ENCODE measurements at places on chromosomes 4 and X.

GRCh38 chr4:666822-667544 is 7.1 kb downstream of the ATP5ME start:
- DNase-seq, result no peak

GRCh38 chrX:13165266-13166189 is 121.1 kb upstream of the FAM9C start:
- no peak for DNase-seq

DNA sequence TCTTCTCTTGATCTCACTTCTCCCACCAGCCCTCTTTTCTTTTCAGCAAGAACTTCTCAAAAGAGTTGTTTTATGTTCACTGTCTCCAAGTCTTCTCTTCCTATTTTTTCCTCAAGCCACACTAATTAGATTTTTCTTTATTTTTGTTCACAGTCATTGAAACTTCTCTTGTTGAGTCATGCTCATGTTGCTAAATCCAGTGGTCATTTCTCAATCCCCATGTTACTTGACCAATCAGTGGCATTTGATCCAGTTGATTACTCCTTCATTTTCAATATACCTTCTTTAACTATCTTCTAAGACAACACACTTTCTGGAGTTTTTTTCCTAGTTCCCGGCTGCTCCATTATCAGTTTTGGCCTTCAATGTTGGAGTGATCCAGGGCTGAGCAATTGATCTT is 103.1 kb upstream of the LSM6 start:
- no peak for DNase-seq

GRCh38 chr4:52094376-52095145 is 43.5 kb downstream of the SPATA18 start:
- DNase-seq, result no peak

- DNase-seq, result no peak
Observed at GRCh38 chr4:22315628-22316027, 200.2 kb downstream of the ADGRA3 start.

GRCh38 chr4:37627263-37627662 is 58.9 kb downstream of the RELL1 start:
- DNase-seq, result no peak

GRCh38 chr4:45358573-45359506 is 632.5 kb upstream of the GNPDA2 start:
- no peak for DNase-seq

GRCh38 chr4:17884063-17884462 is 73.3 kb downstream of the NCAPG start:
- no peak for DNase-seq

- no peak for DNase-seq
Observed at GRCh38 chr4:22363036-22363435, 152.8 kb downstream of the ADGRA3 start.

- no peak for DNase-seq
Observed at GRCh38 chr4:8534129-8534528, 46.1 kb upstream of the GPR78 start.

- no peak for DNase-seq
Observed at GRCh38 chr4:39146211-39146610, 36.1 kb upstream of the WDR19 start.

DNA sequence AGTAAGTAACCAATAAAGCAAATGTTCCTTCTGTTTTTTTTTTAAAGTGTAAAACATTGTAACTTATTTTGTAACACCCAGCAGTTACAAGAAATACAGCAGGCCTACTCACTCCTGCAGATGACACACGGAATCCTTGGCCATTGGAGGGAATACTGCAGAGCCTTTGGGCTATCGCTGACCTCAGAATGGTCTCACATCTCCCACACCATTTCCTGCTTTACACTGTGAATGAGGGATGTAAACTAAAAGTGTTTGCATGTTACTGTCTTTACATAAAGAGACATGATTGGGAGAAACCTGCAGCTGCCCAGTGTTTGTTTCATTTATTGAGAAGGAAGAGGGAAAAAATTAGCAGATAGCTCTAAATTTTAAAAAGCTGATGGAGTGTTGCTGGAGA is 64.1 kb downstream of the USP46 start:
- no peak for DNase-seq

GRCh38 chrX:131219271-131219670 is 69.8 kb downstream of the IGSF1 start:
- no peak for DNase-seq

DNA sequence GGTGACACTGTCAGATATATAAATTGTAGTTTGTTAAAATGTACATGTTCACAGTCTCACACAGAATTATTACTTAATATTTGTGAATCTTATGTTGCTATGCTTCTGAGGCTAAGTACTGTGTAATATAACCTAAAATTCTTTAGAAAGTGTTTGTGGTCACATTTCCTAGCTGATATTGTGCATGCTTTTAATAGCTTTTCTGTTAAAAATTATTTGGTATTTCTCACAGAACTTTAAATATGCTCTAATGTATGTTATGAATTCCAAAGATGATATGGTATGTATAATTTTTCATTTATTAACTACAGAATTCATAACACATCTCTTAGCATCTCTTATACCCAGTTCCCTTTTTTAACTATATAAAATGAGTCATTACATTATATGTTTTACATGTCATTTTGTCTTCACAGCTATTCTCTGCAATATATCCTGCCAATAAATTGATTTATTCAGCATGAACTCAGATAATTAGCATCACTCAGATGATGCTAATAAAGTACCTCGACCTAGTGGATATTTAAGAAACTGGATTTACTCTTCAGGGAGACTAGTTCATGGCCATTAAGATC is 9.3 kb downstream of the PTPN13 start:
- no peak for DNase-seq

- no peak for DNase-seq
Observed at GRCh38 chr4:139266583-139267257, 13.3 kb downstream of the MGARP start.

GRCh38 chr4:183831026-183831446 is 74.1 kb upstream of the STOX2 start:
- no peak for DNase-seq

GRCh38 chr4:5770051-5770450 is 59.0 kb downstream of the EVC start:
- no peak for DNase-seq

DNA sequence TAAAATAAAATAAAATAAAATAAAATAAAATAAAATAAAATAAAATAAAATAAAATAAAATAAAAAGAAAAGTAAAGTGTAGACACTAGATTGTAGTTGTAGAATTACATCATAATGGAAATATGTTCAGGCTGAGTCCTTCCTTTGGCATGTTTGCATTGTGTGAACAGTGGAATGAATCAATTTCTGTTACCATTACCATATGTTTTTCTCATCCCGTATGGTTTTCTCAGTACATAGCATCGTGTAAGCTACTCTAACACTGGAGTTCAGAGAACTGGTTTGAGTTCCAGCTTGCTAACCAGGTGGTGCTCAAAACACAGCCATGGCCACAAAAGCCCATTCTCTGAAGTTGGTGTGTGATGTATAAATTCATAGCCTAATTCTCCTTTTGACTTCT is 45.9 kb downstream of the USP11 start:
- DNase-seq, result no peak

DNA sequence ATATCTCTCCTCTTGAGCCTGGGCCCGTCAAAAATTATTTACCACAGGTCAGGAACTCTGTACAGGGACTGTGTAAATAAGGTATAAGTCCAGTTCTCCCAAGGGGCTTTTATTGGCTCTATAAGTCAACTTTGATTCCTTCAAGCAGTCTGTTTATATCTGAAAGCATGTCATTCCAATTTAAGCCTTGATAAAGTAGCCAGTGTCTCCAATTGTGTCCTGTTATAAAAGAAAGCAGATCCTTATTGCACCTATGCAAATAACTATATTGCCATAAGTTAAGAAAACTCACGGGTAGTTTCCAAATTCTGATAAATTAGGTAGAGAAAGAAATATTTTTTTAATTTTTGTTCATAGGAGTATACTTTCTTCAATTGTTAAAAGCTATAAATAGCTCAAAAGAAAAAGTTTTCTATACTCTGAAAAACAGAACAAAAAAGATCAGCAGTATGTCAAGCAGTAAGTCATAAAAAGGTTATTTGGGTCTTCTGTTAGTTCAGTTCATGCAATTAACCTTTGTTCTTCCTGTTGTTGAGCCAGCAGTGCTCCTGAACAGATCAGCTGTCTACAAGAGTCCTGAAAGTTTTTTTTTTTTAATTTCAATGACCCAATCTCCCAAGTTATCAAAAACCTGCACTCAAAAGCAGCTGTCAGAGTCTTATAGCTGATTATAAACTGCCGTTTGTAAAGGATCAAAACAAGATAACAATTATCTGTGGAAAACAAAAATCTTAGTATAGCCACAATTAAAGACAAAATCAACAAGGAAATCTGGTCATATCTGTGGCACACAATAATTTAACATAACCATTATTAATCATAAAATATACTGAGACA is 178.4 kb upstream of the GALNT7 start:
- DNase-seq, result no peak

GRCh38 chrX:4754878-4755604 is 1041.6 kb upstream of the PRKX start:
- DNase-seq, result no peak

Data from SW 1271 (cell line).